ENCODE measurements at places on chromosomes 3 and 15. TPM values are rescaled to one million over a fixed set of nuclear protein-coding genes. Genes with fewer than 3 reads are reported as not detected.

The SERF2 gene
- 3,240 TPM for polyA plus RNA-seq

The PFKFB4 gene
- polyA plus RNA-seq: 12.1 TPM

The DAZL gene
- not detected for polyA plus RNA-seq

The PLIN1 gene
- not detected for polyA plus RNA-seq

The LXN gene
- polyA plus RNA-seq: 46.8 TPM

The LSAMP gene
- polyA plus RNA-seq: 9.3 TPM

The SUMF1 gene
- polyA plus RNA-seq: 55.3 TPM

The AHSG gene
- polyA plus RNA-seq: not detected

The CPOX gene
- 10.1 TPM for polyA plus RNA-seq

The RETNLB gene
- not detected for polyA plus RNA-seq

The UBP1 gene
- polyA plus RNA-seq: 12.5 TPM

The ZPLD1 gene
- not detected for polyA plus RNA-seq

The TRIM69 gene
- polyA plus RNA-seq: 9.8 TPM

The C3orf20 gene
- polyA plus RNA-seq: not detected

The UBE2Q2 gene
- 41.8 TPM for polyA plus RNA-seq

The AQR gene
- polyA plus RNA-seq: 14.3 TPM

The PODXL2 gene
- polyA plus RNA-seq: 1.2 TPM

The ALDH1A2 gene
- 0.68 TPM for polyA plus RNA-seq

The PIF1 gene
- polyA plus RNA-seq: 8.1 TPM

The SAMMSON gene
- polyA plus RNA-seq: not detected
